ENCODE measurements at places on chromosomes 4 and X.

DNA sequence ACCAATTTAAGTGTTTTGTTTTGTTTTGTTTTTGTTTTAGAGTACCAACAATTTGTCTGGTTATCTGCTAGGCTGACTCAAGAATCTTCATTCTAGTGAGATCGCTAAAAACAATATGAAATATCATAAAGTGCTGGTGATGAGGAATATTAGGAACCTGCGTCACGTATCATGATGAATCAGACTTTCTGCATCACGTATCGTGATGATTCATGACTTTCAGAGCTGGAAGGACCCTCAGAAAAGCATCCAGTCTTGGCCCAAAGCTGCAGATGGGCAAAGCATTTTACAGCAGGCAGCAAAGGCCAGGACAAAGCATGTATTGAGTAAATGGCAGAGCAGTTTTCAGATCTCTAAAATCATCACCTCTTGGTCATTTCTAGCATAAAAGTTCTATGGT is 278.0 kb upstream of the BOD1L1 start:
- DNase-seq = peak; percentile 90

GRCh38 chrX:137945470-137945869 is 379.5 kb downstream of the ZIC3 start:
- DNase-seq = no peak

DNA sequence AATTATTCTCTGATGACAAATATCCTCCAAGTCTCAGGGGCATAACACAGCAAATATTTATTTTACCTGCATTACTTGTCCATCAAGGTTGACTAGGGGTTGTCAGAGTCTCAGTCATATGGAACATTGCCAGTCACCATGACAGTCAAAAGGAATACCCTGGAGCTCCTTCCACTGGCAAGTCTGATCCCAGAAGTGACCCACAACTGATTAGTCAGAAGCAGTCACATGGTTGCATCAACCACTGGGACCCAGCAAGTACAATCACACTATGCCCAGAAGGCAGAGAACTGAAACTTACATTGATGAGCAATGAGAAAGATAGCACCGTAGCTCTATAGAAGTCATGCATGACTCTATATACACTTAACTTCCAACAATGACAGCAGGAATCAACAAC is 41.9 kb upstream of the SOD3 start:
- DNase-seq = peak; percentile 42

DNA sequence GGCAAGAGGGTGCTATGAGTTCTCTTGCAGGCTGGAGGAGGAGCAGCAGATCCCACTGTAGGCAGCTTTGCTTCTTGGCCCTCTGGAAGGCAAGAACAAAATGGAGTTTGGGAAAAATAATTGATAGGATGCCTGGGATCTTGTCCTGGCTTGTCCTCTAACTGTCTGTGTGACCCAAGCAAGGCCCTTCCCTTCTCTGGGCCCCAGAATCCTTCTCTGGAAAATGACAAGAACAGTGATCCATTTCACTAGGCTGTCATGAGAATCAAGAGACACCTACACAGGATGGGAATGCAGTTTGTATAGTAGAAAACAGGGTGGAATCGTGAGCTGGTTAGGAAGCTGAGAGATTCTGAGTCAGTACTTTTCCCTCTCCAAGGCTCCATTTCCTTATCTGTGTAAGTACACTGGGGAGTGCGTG is 133.3 kb downstream of the PJA1 start:
- DNase-seq = no peak

DNA sequence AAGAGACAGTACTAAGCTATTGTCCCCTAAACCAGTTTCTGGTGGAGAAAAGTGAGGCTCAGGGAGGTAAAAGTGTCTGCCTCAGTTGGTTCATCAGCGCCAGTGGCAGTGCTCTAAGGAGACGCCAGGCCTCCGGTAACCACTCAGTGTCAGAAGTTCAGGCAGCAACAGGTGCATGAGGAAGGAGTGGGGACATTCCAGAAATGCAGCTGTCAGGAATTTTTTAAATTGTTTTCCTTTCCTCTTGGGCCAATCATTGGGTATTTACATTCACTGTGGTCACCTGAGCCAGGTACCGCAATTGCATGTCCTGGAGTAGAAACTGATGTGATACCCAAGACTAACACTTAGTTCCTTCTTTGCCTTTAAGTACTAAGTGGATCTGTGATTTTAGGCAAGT is 40.2 kb upstream of the HS3ST1 start:
- no peak for DNase-seq

DNA sequence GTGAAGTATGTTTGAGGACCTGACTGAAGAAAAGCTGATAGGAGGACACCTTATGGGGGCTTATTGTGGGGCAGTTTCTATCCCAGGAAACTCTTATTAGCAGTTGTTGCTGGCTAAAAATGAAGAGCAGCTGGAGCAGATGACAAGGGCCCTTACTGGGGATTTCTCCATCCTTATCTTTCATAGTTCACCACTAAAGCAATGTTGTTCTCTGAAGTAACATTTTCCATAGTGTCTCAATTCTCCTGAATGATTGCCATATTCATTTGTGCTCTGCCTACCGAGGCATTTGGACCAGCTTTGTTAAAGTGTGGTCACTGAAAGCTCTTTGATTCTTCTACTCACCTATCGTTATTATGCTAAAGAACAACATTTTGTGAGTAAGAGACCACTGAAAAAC is 7.7 kb downstream of the ENOX2 start:
- DNase-seq = no peak

- no peak for DNase-seq
These were observed 62.3 kb downstream of the USP38 start for GRCh38 chr4:143246977-143247376.

DNA sequence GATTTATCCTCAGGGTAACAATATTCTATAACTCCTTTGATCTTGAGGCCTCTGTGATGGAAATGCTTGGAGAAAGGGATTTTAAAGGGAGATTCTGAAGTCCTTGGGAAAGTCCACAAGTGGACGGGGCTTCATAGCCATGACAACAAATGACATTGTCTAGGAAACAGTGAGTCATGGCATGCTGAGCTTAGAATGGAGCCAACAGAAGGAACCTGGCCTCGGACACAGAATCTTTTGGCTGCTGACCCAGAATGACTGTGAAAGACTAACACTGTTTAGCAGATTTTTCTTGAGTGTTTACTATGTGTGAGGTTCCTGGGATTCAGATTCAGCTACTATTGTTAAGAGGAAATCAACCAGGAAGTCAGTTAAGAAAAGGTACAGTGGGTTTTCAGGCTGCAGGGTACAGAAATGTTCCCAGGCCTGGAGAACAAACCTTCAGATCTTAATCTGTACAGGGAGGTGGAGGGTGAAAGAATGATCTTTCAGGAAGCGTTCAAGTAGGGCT is 18.1 kb upstream of the CXCL2 start:
- DNase-seq = peak; percentile 93

DNA sequence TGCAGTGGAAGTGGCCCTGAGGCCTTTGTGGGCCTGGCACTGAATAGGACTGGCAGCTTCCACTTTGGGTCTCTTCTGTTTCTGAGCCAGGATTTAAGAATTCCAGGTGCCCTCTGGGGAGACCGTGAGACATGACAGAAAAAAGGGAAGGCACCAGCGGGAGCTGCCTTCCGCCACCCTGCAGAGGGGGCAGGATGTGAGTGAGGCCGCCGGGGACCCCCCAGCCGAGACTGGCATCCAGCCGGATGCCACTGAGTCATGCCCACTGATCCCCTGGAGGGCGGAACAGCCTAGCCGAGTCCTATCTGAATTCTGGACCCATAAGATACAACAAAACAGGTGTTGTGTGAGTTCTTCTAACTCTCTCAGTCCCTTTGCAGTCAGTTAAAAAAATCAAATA is 41.3 kb downstream of the C4orf50 start:
- DNase-seq = no peak

DNA sequence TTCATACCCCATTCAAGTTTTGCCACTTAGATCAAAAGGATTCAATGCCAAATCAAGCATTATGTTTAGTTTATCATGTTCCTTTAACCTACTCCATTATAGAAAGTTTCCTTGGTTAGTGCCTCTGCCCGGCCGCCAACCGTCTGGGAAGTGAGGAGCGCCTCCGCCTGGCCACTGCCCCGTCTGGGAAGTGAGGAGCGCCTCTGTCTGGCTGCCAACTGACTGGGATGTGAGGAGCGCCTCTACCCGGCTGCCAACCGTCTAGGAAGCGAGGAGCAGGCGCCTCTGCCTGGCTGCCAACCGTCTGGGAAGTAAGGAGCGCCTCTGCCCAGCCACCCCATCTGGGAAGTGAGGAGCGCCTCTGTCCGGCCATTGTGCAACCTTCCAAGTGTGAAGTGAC is 36.3 kb upstream of the PDGFRA start:
- DNase-seq = no peak

GRCh38 chr4:182248295-182248694 is 5.1 kb downstream of the TENM3 start:
- no peak for DNase-seq

GRCh38 chr4:11597506-11597905 is 168.8 kb upstream of the HS3ST1 start:
- DNase-seq = no peak

GRCh38 chr4:83316459-83317165 is 18.0 kb downstream of the HPSE start:
- no peak for DNase-seq

GRCh38 chrX:127943571-127943970 is 108.6 kb downstream of the ACTRT1 start:
- DNase-seq = no peak

- peak; percentile 6 for DNase-seq
These were observed 69.8 kb upstream of the BMP2K start for GRCh38 chr4:78706302-78706701.

- no peak for DNase-seq
These were observed 12.6 kb downstream of the PCDH10 start for GRCh38 chr4:133161570-133162295.

- no peak for DNase-seq
These were observed 5.0 kb downstream of the CCNQ start for GRCh38 chrX:153593811-153594500.

GRCh38 chr4:93437991-93438390 is 390.6 kb upstream of the ATOH1 start:
- no peak for DNase-seq

DNA sequence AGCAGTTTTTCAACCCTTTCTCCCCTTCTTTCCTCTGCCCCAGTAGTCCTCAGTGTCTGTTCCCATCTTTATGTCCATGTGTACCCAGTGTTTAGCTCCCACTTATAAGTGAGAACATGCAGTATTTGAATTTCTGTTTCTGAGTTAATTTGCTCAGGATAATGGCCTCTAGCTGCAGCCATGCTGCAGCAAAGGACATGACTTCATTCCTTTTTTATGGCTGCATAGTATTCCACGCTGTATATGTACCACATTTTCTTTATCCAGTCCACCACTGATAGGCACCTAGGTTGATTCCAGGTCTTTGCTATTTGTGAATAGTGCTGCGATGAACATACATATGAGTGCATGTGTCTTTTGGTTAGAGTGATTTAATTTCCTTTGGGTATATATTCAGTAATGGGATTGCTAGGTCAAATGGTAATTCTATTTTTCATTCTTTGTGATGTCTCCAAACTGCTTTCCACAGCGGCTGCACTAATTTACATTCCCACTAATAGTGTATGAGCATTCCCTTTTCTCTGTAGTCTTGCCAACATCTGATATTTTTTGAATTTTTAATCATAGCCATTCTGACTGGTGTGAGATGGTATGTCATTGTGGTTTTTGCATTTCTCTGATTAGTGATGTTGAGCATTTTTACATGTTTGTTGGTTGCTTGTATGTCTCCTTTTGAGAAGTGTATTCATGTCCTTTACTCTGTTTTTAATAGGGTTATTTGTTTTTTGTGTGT is 54.6 kb upstream of the ANK2 start:
- peak; percentile 36 for DNase-seq

- DNase-seq = no peak
These were observed 592.6 kb upstream of the SLIT2 start for GRCh38 chr4:19659101-19659500.

GRCh38 chr4:41746440-41747229 is 1.9 kb downstream of the PHOX2B start:
- no peak for DNase-seq

DNA sequence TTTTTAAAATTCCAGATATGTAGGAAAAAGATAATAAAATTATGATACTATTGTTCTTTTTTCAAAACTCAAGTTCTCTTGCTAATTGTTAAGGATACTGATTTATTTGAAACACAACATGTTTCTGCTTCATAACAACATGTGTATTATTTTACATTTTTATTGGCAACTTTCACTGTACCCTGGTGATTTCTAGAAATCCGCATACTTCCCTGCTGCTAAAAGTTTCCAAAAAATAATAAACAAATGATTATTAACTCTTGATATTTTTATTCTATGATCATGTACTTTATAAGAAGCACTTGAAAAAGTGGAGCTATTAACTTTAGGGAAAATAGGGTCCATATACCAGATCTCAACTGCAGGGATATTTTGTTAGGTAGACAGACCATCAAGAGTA is 71.2 kb upstream of the HCCS start:
- no peak for DNase-seq

DNA sequence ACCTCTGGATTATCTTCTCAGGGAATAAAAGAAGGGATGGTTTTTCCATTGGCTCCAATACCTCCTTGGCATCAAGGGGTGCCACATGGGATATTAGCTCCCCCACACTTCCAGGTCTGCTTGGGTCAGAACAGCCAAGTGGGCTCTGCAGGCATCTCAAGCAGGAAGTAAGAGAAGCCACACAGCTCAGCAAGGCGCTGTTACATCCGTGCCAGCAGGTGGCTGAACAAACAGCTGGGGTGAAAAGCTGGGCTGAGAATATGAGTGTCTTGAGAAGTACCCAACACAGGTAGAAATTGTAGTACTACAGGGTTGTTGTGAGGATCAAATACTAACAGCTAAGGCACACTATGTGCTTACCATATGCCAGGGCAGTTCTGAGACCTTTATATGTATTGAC is 76.7 kb upstream of the TMEM150C start:
- DNase-seq = no peak

- DNase-seq = no peak
These were observed 1.7 kb upstream of the CENPC start for GRCh38 chr4:67546971-67547370.

- no peak for DNase-seq
These were observed 20.3 kb upstream of the DYNLT3 start for GRCh38 chrX:37867536-37868153.

DNA sequence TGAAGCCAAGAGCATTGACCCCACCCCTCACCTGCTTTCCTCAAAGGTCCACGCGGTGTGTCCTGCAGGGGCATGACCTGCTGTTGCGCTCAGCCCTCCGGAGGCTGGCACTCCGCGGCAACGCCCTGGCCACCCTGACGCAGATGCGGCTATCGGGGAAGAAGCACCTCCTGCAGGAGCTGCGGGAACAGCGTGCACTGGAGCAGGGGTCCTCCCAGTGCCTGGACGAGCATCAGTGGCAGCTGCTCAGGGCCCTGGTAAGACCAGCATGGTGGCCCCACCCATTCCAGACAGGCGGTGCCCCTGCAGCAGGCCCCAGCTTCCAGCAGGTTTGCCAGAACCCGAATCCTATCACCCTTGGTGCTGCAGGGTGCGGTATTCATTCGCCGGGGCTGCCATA is 86.0 kb downstream of the EVC start:
- DNase-seq = no peak

DNA sequence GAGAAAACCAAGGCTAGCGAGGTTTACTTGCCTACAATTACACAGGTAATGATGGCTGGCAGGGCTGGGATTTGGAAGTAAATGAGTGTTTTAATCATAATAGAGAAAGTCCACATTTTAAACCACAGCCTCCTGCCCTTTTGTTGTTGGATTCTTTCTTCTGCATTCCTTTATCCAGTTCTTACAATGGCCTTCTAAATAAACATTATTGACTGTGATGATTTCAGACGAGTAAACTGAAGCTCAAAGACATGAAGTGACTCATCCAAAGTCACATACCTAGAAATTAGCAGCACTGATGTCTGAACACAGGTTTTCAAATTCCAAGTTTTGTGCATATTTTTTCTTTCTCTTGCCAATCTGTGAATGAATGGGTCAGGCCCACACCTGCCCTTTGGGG is 51.2 kb upstream of the C1QTNF7 start:
- peak; percentile 66 for DNase-seq

GRCh38 chrX:39063037-39063436 is 261.8 kb downstream of the MID1IP1 start:
- DNase-seq = no peak
